Renal cortical epithelial cell (primary cell): ENCODE measurements at places on chromosomes 11 and 22. TPM values are rescaled to one million over a fixed set of nuclear protein-coding genes. Genes with fewer than 3 reads are reported as not detected.

LAYN gene
- total RNA-seq = 10.0 and 61.1 TPM in 2 replicates

MYBPC3 gene
- total RNA-seq = not detected in 2 replicates

OR51F2 gene
- total RNA-seq = not detected in 2 replicates

C22orf23 gene
- 0.05 TPM in 1 of 2 replicates, not detected in the other for total RNA-seq

CARS1 gene
- 52.4 and 63.7 TPM in 2 replicates for total RNA-seq

GP1BB gene
- total RNA-seq = not detected in 2 replicates

BARX2 gene
- 0.10 TPM in 1 of 2 replicates, not detected in the other for total RNA-seq

VEGFB gene
- 6.1 and 14.7 TPM in 2 replicates for total RNA-seq

TRIM48 gene
- total RNA-seq = not detected in 2 replicates

BIK gene
- 1.8 and 45.0 TPM in 2 replicates for total RNA-seq

MRGPRF gene
- total RNA-seq = 0.10 TPM in 1 of 2 replicates, not detected in the other

CASP1 gene
- total RNA-seq = 8.3 and 8.6 TPM in 2 replicates

KCNQ1OT1 gene
- 0.35 and 4.8 TPM in 2 replicates for total RNA-seq

ZBTB16 gene
- 5.7 and 53.7 TPM in 2 replicates for total RNA-seq

UBQLNL gene
- 0.30 TPM in 1 of 2 replicates, not detected in the other for total RNA-seq

ARL2 gene
- 87.3 and 107 TPM in 2 replicates for total RNA-seq

DNA sequence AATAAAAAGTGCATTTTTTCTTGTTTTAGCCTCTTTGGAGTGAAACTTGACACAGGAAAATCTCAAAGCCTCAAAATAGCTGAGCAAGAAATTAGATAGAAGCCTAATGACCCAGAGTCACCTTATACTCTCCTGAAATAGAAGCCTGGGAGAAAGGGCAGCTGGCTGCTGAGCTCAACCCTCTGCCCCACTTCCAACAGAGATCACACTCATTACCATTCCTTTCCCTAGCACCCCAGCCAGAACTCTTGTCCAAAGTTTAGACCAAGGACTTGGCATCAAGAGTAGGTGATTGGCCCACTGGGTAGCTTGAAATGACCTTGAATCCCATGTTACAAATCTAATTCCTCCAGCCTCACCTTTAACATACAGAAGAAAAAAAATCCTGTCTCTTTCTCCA, 62.7 kb upstream of the AMOTL1 start:
- no peak for DNase-seq

GRCh38 chr11:47324520-47324919, 28.0 kb downstream of the MYBPC3 start:
- no peak for DNase-seq

- DNase-seq = no peak
Measured at GRCh38 chr22:29786031-29786430, 18.9 kb downstream of the UQCR10 start.

DNA sequence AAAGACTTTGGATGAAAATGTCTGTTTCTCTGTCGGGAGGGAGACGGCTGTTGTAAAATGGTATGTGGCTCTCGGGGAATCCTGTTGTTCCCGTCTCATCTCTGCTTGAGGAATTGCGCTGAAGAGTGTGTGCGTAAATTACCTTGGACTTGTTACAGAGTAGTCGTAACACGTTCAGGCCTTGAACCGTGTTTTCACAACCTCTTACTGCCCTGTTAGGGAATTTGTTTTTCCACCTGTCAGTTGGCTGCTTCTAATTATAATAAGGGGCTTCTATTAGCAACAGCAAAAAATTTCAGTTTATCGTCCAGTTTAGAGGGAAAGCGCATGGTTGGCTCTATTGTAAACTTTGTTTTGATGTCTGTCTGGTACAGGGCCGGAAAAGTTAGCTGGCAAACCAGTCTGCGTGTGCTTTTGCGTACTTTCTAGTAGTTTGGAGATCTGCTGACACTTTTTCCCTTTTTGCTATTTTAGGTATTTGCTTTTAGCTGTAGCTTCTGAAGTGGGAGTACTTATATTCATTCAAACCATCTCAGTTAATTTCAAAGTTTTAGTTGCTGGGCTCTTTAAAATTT, 1.5 kb downstream of the HIPK3 start:
- peak; percentile 59 for DNase-seq

- DNase-seq = peak; percentile 59
Measured at GRCh38 chr11:28447226-28447625, 339.0 kb downstream of the METTL15 start.

DNA sequence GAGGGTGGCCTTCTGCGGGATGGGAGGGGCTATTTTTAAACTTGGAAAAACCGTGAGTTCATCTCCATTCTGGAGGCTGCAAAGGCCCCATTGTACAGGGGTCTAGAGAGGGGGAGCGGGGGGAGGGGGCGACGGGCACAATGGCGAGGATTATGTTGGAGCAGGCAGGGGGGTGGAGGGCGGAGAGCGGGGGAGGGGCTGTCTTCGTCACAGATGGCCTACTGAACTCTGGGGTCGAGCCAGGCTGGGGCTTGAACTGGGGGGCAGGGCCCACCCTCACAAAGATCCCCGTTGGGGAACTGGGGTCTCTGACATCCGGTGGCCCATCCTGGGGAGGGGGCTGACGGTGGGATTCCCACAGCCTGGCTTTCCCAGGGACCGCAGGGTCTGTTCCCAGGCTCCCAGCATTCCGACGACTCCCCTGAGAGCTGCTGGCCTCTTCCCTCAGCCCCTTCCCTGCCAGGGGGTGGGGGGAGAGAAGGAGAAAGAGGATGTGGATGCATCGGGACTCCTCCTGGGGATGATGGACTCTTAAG, 3.4 kb upstream of the MCAM start:
- DNase-seq = no peak

- DNase-seq = no peak
Measured at GRCh38 chr11:63652671-63653070, 18.5 kb downstream of the ATL3 start.

GRCh38 chr22:27433585-27434190, 367.9 kb downstream of the MN1 start:
- DNase-seq = no peak

GRCh38 chr22:45977003-45977411, at the start of gene WNT7B:
Gene WNT7B (minus strand): TSS chr22:45977162. CDS start chr22:45976754, 408 bp downstream.
- no peak for DNase-seq

- DNase-seq = no peak
Measured at GRCh38 chr22:40817737-40818136, 1.4 kb downstream of the SLC25A17 start.

DNA sequence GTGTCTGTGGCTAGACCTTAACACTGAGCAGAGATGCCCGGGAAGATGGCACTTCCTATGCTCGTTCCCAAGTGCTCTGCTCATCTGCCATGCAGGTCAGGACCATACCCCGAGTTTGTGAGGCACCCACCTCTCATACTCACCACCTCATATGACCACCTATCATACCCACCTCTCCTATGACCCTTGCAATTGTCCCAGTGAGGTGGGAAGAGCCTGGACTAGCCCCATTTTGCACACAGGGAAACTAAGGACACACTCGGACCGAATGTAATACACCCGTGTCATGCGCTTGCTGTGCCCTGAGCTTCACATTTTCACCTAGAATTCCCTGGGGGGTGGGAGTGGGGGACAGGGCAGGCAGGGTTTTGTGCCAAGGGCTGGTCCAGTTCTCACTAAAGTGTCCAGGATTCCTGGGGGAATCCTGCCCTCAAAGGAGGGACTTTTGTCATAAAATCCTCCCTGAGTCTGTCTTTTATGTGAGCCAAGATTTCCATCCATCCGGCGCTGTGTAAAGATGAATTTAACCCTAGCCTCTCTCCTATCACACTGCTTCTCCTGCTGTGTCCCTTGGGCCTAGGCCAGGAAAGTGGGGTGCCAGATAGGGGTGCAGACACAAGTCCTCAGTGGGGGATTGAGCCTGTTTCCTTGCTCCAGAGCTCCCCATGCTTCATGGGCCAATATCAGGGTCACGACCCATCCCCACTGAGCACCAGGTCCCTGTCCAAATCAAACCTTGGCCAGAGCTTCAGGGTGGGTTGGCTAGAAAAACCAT, 20.0 kb downstream of the TPBGL start:
- no peak for DNase-seq

DNA sequence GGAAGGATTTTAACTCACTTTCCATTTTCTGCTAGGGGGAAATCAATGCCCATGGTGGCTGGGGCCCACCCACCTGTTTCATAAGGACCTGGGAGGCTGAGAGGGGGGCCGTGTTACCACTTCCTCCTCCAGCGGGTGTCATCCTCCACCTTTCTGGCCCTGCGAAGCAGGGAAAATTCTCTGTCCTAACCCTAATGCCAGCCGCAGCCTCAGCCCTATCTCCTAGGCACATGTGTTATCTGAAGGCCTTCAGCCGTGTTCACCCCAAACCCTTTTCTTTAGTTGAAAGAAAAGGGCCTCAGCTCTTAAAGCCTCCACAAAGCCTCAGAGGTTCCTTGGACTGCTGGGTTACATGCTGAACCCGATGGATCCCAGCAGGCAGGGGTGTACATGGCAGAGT, 55.4 kb upstream of the NECTIN1 start:
- no peak for DNase-seq

DNA sequence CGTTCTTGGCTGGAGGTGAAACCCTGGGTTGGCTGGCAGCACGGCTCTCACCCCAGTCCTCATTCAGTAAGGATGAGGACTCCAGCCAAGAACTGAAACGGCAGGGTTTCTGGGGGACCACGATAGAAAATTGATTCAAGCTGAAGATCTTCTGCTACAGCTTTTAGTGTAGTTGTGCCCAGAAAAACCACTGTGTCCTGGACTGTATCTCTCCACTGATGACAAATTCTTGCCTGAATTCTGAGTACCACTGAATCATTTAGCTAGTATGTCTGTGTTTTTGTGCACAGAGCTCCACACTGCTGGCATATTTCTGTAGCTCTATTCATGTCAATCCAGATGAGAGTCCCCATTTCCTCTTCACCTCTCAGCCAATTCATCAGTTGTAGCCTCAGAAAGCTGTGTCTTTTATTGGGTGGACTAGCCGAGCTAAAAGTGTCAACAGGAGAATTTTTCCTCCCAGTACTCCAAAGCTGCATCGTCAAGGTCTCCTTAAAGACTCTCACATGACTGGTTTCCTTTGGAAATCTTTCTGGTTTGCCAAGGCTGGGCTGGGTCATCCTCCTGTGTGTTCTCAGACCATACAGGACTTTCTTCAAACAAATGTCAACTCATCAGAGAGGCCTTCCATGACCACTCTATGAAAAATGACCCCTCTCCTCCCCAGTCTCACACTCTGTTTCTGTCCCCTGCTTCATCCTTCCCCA, 144.6 kb downstream of the LDLRAD3 start:
- DNase-seq = no peak

- peak; percentile 46 for DNase-seq
Measured at GRCh38 chr11:86070142-86071056, 1.5 kb upstream of the PICALM start.

DNA sequence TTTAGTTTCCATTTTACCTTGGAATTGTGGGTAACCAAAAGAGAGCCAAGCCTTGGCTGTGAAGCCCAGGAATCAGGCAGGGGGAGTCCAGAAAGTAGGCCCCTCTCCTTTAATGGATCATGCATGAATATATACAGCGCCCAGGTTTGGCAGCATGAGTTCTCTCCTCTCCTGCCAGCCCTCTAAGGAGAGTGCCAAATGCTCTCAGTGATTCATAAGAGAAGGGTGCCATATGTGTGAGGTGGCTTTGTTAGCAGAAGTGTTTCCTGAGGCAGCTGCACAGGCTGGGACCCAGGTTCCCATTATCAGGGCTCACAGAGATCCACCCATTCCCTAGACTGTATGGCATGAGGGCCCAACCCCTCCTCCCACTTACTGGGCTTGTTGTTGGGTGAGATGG, 52.3 kb upstream of the SCUBE2 start:
- no peak for DNase-seq

GRCh38 chr11:17388609-17389210, at the start of gene KCNJ11:
Gene KCNJ11 (minus strand): TSS chr11:17388659. CDS start chr11:17388091, 568 bp downstream.
- DNase-seq = no peak

- DNase-seq = no peak
Measured at GRCh38 chr11:113370634-113371033, 16.9 kb upstream of the ANKK1 start.

- DNase-seq = no peak
Measured at GRCh38 chr11:120236169-120237107, 3.5 kb upstream of the POU2F3 start.

GRCh38 chr11:77407613-77408012, 66.3 kb downstream of the PAK1 start:
- DNase-seq = peak; percentile 85

DNA sequence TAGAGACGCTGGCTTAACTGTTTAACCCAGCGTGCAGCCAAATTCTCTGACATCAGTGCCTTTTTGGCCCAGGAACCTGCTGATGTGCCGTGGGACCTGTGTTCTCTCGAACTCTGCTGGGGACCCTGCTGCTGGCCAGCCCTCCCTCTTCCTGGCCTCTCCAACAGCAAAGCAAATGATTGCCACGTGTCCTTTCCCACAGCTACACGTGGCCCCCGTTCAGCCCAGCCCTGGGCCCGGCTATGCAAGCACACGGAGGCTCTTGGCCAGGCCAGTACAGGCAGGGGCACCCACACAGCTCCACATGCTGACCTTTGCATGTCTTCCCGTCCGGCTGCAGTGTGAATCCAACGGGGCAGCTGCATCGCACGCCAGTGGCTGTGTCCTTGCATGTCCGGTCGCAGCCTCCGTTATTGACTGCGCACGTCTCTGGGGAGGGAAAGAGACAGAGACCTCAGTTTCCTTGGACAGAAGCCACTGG, 51.6 kb upstream of the TTLL12 start:
- DNase-seq = no peak

GRCh38 chr11:70144262-70144661, 58.8 kb upstream of the FADD start:
- no peak for DNase-seq

GRCh38 chr11:69448471-69449284, 32.8 kb upstream of the LINC01488 start:
- DNase-seq = no peak

DNA sequence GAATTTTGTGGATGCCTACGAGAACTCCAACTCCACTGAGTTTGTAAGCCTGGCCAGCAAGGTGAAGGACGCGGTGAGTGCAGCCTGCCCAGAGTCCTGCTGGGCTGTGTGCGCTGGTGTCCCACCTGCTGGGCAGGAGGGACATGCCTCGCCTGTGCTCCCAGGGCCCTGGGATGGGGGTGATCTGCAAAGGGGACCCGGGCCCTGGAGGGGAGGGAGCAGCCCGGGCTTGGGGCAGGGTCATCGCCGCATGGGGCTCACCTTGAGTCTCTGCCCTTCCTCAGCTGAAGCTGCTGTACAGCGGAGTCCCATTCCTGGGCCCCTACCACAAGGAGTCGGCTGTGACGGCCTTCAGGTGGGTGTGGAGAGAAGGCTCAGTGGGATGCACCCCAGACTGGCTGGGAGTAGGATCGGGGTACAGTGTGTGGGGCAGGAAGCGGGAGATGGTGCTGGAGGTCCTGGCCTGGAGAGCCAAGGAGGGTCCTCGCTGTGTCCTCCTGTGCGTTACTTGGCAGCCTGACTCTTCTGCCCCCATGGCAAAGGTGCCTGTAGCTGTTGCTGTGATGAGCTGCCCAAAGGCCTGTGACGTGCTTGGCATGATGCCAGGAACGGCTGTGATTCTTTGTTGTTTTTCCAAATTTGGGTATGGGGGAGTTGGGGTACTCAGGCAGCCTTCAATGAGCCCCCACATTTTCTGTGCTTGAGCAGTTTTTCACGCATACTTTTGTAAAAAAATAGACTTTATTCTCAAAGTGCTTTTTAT, 29.2 kb downstream of the ST14 start:
- DNase-seq = no peak

DNA sequence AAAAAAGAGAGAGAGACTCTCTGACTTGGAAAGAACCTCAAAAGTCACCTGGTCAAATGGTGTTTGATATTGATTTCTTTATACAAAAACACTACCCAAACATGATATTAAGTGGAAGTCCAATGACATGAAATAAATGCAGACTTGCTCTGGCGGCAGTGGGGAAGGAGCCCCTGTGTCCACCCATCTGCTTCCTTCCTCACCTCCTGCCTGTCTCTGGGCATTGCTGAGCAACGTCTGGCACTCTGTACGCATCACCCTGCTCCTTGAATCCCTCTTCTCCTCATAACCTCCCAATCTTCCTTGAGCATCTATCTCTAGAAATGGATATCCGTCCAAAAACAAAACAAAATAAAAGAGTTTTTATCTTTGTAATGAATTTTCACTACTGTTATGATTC, 39.9 kb upstream of the GRAMD1B start:
- DNase-seq = no peak
